GM04503 (cell line): ENCODE measurements at places on chromosomes 1 and 21.

DNA sequence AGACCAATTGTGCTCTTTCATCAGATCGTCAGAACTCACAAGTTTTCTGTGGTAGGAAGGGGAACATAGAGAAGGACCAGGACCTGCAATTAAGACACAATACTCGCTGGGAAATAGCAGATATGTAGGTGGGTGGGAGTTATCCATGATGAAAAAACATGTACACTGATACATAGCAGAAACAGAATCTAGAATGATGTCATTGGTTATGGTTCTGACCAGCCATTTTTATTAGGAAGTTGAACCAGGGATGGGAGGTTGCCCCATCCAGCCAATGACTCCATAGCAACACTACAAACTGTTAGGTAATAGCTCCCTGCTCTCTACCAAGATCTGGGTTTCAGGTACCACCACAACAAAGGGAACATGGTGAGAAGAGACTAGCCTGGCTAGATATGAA lies 393.5 kb upstream of the PBX1 start:
- no peak for DNase-seq

GRCh38 chr1:22286491-22286890 lies 143.6 kb upstream of the WNT4 start:
- no peak for DNase-seq

DNA sequence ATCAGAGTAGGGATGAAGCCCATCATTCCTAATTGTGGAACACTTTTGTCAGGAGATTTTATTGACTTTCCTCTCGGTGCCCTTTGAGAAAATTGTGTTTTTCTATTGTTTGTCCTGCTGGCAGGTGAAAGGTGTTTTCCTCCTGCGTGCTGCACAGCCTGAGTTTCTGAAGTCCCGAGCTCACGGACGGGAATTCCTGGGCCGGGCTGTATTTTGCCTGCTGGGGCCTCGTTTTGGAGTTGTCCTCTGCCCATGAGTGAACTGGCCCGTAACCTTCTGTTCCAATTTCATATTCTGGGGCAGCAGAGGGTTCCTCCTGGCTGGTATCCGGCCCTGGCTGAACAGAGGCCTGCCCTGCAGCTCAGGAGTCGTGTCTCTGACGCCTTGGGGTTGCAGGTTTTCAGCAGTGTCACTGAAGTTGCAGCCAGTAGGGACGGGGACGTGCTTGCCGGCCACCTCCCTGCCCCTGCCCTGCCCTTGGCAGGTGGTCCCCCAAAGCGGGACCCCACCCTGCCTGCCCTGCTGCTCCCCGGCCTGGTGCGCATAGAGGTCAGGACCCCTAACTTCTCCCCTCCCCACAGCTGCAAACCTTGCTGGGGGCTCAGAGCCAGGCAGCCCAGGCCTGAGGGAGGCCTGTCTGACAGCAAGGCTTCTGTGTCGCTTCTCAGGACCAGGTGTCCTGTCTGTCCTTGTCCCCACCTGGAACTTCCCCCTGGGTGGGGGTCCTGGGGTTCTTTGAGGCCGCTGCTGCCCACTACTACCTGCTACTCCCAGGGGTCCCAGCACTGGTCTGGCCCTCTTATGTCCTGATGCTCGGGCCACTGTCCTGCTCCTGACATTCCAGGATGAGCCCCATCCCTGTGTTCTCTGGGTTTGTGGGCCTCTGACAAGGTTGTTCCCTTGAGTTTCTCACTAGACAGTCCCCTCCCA lies 49.0 kb downstream of the SLX9 start:
- DNase-seq, result no peak

- DNase-seq, result no peak
These were observed 9.9 kb upstream of the HAO2 start for GRCh38 chr1:119358636-119359035.

DNA sequence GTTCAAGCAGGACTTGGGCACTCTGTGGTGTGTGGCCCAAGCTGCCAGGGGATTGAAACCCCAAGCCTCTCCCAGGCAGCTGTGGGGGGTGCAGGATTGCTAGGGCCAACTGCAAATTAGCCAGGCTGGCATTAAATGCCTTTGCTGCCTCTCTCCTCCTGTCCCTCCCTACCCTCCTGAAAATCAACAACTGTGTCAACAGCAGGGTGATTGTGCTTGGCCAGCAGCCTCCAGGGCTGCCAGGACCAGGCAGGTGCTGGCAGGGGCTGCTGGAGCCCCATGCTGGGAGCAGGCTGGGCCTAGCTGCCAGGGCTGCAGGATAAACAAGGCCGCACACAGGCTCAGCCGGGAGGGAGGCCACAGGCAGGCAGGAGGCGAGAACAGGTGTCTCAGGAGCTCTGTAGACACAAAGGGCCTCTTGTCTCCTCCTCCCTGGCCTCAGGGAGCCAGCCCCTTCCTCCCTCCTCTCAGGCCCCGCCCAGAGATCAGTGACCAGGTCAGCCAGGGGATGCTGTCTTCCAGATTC lies 11.4 kb downstream of the SOX13 start:
- no peak for DNase-seq

DNA sequence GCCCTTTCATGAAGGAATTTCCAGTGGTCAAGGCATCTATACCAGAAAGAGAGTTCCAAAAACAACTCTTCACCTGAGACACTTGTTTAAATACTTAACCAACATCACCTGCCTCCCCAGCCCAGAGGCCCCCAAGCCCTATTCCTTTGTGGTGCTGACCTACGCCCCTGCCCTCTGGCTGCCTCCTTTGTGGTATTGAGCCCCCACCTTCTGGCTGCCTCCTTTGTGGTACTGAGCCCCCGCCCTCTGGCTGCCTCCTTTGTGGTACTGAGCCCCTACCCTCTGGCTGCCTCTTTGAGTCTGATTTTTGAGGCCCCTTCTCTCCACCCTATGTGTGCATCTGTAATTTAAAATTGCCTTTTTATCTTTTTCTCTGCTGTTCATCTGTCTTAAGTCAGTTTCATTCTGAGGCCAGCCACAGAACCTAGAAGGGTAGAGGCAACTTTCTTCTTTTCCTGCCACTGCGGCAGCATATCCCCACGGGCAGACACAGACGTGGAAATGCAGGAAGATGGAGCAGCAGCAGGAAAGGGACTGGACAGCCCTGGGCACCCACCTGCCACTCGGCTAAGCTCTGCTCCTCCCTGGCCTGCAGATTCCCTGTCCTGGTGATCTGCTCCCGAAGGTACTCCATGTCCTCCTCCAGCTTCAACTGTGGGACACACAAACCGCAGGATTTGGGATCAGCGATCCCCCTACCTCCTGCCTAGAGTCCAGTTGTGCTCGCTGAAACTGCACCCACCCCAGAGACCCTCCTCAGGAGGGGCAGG lies 3.2 kb downstream of the TRIM17 start:
- no peak for DNase-seq

DNA sequence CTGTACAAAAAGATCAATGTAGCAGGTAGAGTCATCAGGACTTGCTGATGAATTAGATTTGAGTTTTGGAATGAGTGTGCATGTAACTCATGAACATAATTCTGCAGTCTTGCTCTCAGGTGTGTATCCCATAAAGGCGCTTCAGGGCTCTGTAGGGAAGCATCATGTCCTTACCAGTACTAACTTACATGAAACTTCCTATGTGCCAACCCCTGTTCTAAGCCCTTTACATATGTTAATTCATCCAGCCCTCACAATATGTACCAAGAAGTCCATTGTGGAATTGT lies 2.1 kb upstream of the FCRLB start:
- no peak for DNase-seq

- no peak for DNase-seq
These were observed 368.8 kb upstream of the TMPRSS15 start for GRCh38 chr21:18772404-18772803.

- no peak for DNase-seq
These were observed 28.4 kb upstream of the PLEKHO1 start for GRCh38 chr1:150121236-150121862.

DNA sequence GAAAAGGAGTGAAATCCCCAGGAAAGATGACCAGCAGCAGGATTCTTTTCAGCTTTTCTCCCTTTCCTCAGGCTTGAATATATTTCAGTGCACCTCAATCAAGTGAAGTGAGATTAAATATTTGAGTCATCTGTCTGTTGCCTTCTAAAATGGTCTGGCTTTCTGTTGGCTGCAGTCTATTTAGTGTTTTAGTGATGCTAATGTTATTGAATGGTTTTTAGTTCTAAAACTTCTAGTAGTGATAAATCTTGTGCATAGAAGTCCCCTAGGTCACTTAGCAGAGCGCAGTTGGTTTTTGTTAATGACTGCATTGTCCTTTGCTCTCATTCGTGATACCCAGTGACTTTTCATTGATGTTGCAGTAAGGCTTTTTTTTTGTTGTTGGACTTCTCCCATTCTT lies 53.5 kb downstream of the ITSN1 start:
- no peak for DNase-seq

- no peak for DNase-seq
These were observed 2.3 kb downstream of the PYHIN1 start for GRCh38 chr1:158933621-158934020.

- no peak for DNase-seq
These were observed 255.9 kb upstream of the VAMP3 start for GRCh38 chr1:7515175-7515574.
